ENCODE measurements at places on chromosomes 6 and 20.

GRCh38 chr6:36402481-36402880 lies 15.0 kb upstream of the ETV7 start:
- no peak for DNase-seq

GRCh38 chr6:25659633-25660368 lies 7.8 kb downstream of the SCGN start:
- no peak for DNase-seq

- DNase-seq, result no peak
Measured at GRCh38 chr20:25439328-25439727, 31.9 kb downstream of the GINS1 start.

DNA sequence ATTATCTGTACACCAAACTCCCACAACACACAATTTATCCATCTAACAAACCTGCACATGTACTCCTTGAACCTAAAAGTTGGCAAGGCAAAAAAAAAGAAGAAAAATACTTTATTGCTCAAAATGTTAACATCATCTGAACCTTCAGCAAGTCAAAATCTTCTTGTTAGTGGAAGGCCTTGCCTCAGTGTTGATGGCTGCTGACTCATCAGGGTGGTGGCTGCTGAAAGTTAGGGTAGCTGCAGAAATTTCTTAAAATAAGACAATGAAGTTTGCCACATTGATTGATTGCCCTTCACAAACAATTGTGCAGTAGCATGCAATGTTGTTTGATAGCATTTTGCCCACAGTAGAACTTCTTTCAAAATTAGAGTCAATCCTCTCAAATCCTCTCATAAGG lies 2.7 kb upstream of the WFDC11 start:
- no peak for DNase-seq

DNA sequence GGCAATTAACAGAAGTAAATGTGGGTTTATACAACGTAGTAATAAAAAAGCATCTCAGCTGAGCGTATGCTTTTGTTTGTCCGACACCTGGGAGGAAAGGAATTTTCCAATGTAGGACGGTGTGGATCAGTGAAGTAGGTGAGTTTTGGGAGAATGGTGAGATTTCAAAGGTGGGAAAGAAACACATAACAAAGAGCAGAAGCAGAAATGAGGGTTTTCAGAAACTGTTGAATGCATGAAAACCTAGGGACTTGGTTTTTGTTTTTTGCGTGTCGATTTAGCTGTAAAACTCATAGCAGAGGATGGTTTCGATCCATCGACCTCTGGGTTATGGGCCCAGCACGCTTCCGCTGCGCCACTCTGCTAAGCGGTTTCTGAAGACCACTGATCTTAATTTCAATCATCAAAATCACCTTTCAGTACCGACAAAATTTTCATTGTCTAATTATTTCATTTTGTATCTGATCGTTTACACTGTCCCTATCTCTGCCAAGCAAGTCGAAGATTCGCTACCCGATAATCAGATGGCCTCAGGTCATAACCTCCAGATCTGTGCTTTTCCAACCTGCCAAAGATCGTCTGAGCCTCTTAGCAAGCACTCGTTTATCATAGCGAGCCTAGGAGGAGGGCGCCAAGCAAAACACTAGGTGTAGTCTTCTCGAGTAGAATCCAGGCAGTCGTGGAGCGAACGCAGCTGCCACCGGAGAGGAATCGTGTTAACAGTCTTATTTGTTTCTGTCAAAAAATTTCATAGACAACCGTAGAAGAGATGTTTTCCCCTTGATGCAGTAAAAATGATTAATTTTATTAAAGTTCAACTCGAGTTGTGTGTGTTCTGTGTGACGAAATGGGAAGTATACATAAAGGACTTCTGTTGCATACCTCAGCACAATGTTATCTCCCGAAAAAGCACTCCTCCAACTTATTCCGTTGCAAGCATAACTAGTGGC lies 20.9 kb upstream of the POM121L2 start:
- DNase-seq, result peak; percentile 60

DNA sequence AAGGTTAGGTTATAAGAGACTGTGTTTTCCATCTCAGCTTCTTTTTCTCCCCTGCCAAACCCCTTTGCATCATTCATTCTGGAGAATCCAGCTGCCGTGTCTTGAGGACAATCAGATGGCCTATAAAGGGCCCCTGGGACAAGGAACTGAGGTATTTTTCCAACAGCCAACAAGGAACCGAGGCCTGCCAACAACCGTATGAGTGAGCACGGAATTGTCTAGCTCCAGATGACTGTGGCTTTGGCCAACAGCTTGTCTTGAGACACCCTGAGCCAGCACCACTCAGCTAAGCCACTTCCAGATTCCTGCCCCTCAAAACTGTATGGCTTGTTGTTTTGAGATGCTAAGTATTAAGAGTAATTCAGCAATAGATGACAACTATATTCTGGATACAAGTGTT lies 433.7 kb upstream of the HSF2 start:
- DNase-seq, result no peak

GRCh38 chr20:63533871-63534393 lies 3.2 kb downstream of the PTK6 start:
- no peak for DNase-seq

- DNase-seq, result no peak
Measured at GRCh38 chr6:142848976-142849375, 96.0 kb downstream of the HIVEP2 start.

DNA sequence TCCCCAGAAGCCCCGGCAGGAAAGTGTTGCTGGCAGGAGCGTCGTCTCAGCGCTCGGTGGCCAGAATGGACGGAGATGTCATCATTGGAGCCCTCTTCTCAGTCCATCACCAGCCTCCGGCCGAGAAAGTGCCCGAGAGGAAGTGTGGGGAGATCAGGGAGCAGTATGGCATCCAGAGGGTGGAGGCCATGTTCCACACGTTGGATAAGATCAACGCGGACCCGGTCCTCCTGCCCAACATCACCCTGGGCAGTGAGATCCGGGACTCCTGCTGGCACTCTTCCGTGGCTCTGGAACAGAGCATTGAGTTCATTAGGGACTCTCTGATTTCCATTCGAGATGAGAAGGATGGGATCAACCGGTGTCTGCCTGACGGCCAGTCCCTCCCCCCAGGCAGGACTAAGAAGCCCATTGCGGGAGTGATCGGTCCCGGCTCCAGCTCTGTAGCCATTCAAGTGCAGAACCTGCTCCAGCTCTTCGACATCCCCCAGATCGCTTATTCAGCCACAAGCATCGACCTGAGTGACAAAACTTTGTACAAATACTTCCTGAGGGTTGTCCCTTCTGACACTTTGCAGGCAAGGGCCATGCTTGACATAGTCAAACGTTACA lies 817 bp downstream of the GRM1 start:
- no peak for DNase-seq

DNA sequence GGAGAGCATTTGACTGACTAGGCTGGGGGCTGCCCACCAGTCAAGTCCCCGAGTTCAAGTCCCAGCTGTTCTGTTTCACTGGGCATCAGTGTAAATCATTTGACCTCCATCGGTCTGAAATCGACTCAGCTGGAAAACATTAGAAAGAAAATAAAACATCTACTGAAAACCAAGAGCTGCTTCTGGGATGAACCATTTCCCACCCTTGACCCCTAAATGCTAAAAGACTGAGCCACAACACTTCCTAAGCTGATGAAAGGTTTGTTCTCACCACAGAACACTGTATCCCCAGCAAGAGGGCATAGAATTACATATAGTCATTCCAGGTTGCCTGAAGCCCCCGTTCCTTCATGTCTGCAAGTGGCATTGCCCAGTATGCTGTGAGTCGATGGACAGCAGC lies 237.0 kb upstream of the TAB2 start:
- DNase-seq, result no peak

GRCh38 chr6:144075187-144075586 lies 20.2 kb downstream of the SF3B5 start:
- no peak for DNase-seq

- no peak for DNase-seq
Measured at GRCh38 chr6:93047033-93047432, 372.3 kb downstream of the EPHA7 start.

- DNase-seq, result no peak
Measured at GRCh38 chr6:63449714-63450113, 122.6 kb upstream of the LOC128125822 start.

GRCh38 chr6:80335121-80335531 lies 228.7 kb downstream of the BCKDHB start:
- DNase-seq, result no peak

- no peak for DNase-seq
Measured at GRCh38 chr6:150641398-150642139, 41.9 kb downstream of the PLEKHG1 start.

DNA sequence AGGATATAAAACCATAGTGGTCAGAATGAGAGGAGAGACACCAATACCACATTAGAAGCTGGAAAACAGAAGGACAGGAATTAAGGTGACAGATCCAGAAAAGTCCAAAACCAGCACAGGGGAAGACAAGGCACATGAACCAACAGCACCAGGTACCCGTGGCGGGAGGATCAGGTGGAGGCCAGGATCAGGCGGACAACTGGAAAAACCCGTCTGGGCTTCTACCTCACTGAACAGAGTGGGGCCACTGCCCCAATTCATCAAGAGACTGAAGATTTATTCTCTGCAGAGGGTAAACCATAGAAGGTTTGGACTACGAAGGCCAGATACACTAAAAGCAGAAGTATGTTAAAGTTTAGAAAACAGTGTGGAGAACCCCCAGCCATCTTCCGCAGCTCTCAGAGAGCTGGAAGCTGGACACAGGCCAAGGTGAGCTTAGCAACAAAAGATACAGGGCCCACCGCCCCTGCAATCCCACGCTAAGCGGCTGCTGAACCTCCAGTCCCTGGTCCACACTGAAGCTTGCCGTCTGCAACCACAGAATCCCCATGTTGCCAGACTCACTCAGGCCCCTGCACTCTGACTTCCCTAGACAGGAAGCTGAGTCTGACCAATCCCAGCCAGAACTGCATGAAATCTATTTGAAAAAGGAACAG lies 29.9 kb downstream of the ABHD12 start:
- DNase-seq, result peak; percentile 57

DNA sequence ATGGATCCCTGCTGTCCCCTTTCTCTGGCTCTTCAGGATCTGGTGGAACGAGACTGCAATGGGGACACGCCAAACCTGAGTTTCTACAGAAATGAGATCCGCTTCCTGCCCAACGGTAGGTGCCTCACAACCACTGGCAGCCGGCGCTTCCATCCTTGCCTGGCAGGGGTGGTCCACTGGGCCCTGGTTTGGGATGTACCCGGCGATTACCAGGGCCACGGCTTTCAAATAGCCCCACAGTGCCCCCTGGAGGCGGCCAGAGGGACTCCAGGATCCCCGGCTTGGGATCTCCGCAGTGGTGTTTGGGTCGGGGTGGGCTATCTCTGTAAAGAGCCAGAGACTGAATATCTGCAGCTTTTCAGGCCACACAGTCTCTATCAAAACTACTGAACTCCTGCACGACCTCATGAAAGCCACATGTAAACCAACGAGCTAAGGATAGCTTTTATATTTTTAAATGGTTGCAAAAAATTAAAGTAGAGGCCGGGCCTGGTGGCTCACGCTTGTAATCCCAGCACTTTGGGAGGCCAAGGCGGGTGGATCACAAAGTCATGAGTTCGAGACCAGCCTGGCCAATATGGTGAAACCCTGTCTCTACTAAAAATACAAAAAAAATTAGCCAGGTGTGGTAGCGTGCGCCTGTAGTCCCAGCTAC lies 3.7 kb downstream of the OGFR start:
- no peak for DNase-seq

- DNase-seq, result no peak
Measured at GRCh38 chr6:168530653-168531071, 89.7 kb downstream of the SMOC2 start.

DNA sequence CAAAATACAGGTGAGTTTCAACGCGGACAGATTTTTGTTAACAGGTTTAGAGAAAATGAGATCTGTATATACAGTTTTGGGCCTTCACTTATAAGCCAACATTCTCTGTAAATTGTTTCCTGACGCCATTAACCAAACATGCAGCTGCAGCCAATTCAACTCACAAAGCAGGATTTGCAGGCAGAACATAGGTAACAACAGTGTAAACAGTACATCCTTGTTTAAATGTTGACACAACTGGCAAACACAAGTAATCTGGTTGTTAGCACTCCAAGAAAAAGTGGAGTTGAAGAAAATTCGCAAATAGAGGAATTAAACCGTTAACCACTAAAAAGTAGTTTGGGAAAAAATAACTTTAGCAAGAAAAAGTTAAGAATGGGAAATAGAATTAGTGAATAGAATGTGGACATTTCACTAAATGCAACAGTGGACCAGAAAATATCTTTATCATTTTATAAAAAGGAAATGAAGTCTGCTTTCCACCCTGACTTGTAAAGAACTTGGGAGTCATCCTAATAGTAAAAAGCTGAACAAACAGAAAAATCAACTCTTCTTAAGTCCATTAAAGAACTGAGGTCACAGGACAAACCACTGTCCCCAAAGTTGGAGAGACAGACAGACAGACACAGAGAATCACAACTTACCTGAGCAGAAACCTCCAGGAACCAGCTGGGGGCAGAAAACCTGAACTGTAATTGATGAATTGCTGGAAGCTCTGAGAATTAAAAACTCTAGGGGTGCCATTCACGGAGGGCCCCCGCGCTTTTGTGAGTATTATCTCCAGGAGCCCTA lies 10.1 kb downstream of the SMIM28 start:
- DNase-seq, result no peak

DNA sequence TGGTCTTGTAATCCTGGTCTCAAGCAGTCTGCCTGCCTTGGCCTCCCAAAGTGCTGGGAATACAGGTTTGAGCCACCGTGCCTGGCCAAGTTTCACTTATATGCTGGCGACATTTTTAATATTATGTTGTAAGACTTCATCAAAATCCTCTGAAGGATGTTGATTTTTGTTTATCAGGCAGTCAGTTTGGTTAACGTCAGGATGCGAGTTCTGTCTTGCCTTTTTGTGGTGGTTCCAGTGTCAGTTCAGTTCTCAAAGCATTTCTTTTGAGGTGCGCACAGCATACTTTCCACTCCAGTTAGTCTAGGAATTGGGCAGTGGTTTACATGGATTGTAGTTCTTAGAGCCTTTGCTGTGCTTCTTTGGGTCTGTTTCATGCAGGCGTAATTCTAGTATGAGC lies 24.9 kb downstream of the SCAF8 start:
- no peak for DNase-seq

- peak; percentile 60 for DNase-seq
Measured at GRCh38 chr6:41936073-41936837, 5.4 kb downstream of the CCND3 start.

GRCh38 chr6:135403584-135403983 lies 94.0 kb downstream of the AHI1 start:
- DNase-seq, result no peak

- DNase-seq, result no peak
Measured at GRCh38 chr6:158907931-158908330, 88.8 kb upstream of the EZR start.
